ENCODE measurements at places on chromosomes 3 and 15. TPM values are rescaled to one million over a fixed set of nuclear protein-coding genes. Genes with fewer than 3 reads are reported as not detected.

The SAMD7 gene
- total RNA-seq, result not detected

The GOLGA6D gene
- not detected for total RNA-seq

The PP2D1 gene
- total RNA-seq, result not detected

The IL5RA gene
- total RNA-seq, result not detected

The ERICH6 gene
- total RNA-seq, result 0.48 TPM

The GASK1A gene
- total RNA-seq, result 1.1 TPM

The ELP6 gene
- 21.1 TPM for total RNA-seq

The TIMP4 gene
- total RNA-seq, result 4.9 TPM

The ISLR2 gene
- 4.4 TPM for total RNA-seq

The ZPLD1 gene
- total RNA-seq, result not detected

The SLC4A7 gene
- 14.9 TPM for total RNA-seq

The MYL3 gene
- not detected for total RNA-seq

The TNFAIP8L3 gene
- total RNA-seq, result 12.1 TPM

The COMMD2 gene
- total RNA-seq, result 20.6 TPM

The AP3B2 gene
- 0.26 TPM for total RNA-seq

The BCL2A1 gene
- total RNA-seq, result 2.6 TPM

The FHIT gene
- 1.3 TPM for total RNA-seq

The MKRN2OS gene
- not detected for total RNA-seq

The ROBO1 gene
- 47.8 TPM for total RNA-seq

The C3orf22 gene
- total RNA-seq, result not detected
